ENCODE measurements at places on chromosomes 16 and 17. TPM values are rescaled to one million over a fixed set of nuclear protein-coding genes. Genes with fewer than 3 reads are reported as not detected.

DNA sequence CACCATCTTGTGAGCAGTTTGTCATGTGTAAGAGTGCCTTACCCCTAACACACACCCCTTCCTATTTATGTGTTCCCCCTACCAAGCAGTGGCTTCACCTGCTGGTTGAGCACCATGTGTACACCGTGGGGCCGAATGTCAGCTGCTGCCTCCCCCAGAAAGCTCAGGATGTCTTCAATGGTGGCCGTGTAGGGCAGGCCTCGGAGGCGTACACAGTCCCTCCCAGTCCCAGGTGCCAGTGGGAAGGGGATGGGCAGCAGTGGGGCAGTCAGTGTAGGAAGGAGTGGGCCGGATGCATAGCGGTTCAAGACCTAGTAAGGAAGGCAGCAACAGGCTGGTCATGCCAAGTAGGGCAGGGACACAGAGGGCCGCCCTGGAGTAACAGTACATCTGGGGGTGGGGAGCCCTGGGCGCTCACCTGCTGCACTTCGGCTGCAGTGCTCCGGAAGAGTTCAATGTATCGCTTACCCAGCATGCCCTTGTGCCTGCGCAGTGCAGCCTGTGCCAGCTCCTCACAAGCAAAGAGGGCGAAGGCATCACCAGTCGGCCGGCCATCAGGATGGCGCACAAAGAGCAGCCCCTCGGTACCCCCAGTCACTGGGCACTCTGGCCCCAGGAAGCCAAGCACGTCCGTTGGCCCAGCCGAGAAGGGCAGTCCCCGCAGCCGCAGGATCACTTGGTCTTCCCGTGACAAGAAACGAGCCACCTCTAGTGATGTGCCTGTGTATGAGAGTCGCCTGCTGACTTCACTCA lies 4.4 kb downstream of the ESRP2 start:
- no peak for DNase-seq

- DNase-seq = no peak
Observed at GRCh38 chr17:76085731-76086366, 6.9 kb downstream of the ZACN start.

DNA sequence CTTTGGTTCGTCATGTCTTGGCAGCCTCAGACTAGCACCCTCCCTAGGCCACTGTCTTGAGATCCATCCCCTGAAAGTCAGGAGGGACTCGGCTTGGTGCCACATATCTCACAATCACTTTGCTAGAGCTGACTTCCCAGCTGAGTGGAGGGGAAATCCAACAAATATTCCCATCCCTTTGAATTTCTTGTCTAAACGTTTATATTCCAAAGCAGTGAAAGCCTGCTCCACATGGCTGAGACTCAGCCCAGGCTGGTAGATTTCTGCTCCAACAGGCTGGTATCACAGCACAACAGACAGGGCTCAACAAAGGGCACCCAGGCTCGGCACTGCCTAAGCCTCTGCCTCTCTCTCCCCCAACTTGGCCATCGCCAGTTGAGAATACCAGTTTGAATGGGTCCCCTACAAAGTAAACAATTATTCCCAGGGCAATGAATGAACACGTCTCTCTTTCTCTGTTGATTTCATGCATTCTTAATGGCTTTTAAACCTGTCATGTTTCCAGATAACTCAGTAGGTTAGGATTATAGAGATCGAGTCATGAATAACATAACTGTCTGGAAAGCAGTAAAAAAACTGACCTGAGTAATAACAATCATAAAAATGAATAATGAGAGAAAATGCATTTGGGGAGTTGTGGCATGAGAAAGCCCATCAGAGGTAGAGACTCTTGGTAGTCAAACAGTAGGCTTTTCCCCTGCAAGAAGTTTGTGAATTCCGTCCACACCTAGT lies 1.0 kb downstream of the KRT13 start:
- DNase-seq = no peak

DNA sequence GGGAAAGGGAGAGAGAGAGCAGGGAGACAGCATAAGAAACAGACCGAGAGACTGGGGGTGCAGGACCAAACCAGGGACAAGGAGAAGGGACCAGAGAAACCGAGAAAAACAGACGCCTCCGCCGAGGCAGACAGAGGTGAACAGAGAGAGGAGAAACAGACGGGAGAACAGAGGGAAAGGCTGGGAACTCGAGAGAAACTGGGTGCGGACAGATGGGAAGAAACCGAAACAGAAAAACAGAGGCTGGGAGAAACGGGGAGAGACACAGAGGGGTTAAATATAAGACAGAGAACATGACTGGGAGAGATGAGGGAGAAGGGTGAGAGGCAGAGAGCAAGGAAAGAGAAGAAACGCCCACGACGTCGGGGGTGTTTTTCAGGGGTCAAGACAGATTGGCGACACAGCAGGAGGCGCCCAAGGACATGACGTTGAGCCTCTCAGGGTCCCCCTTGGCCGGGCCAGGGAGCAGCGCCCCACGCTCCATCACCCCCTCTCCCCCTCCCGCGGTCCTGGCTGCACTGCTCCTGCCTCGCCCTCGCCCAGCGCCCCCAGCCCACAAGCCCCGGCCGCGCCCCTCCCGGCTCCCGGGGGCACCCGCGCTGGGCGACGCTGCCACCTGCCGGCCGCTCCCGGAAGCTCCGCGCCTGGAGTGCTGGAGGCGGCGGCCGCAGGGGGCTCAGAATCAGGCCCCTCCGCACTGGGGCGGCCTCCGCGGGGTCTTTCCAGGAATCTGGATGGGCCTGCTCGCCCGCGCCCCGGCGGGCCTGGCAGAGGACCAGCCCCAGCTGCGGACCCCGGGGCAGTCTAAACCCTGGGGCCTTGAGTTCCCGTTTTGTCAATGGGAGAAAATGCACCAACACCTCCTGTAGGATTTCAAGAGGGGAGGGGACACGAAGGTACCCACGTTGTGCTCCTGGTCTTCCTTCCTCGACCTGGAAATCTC lies 1.3 kb upstream of the TMEM92 start:
- DNase-seq = no peak

DNA sequence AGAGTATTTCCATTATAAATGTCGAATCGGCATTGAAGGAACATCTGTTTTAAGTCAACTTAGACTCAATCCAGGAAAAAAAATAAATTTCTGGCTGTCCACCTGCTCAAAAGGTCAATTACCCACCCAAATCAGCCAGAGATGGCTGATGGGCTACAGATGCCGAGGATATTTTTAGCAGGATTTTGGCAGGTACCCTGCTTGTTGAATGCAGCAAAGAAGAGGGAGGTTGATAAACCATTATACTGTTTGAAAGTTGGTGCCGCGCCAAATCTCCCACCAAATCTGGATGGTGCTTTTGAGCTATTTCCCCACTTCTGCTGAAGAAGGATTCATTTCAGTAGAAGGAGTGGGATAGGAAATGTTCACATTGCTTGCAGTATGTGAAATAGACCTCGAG lies 537.7 kb downstream of the MAF start:
- DNase-seq = no peak

- no peak for DNase-seq
Observed at GRCh38 chr16:58970775-58971174, 236.7 kb upstream of the GOT2 start.

GRCh38 chr16:84673561-84673960 lies 25.2 kb downstream of the KLHL36 start:
- no peak for DNase-seq

- no peak for DNase-seq
Observed at GRCh38 chr16:64481497-64481896, 640.4 kb downstream of the CDH11 start.

DNA sequence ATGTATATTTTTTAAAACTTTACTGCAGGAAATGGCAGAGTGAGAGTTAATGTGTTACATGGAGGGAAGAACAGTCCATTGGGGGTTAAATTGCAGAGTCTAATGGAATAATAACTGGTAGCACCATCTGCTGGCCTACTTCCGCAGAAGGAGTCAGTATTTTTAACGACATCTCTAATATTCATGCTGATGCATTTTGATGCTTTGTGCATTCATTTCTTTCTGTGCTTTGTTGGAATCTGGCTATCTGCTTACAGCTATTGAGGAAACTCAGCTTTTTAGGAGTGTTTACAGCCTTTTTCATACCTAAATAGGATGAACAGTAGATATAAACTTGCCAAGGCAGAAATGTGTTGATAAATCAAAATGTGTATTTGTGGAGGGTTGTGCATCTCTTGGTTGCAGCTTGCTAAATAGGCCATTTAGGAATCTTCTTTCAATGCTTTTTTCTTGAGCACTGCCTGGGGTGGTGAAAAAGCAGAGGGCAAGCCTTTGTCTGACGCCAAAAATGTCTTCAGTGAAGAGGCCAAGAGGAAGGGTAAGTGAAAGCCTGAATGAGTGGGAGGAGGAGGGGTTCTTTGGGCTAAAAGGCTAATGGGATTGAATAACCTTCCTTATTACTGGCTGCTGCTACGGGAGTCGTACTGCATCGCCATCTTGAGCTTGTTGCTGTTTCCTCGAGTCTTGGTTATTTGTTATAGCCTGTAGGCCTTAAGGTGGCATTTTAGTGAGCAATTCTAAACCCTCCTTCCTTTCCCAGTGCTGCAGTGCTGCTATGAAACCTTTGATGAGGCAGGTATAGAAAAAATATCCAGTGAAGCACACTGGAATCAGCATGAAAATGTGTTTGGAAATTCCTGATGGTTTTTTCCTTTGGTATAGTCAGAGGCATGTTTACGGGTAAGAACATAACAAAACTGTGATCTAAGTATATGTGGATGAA lies 153.3 kb downstream of the CHD9 start:
- DNase-seq = peak; percentile 52

- peak; percentile 66 for DNase-seq
Observed at GRCh38 chr17:44599298-44600175, 42.3 kb downstream of the FZD2 start.

- DNase-seq = no peak
Observed at GRCh38 chr17:13631529-13631928, 29.8 kb upstream of the HS3ST3A1 start.

- no peak for DNase-seq
Observed at GRCh38 chr16:74035816-74036215, 260.8 kb upstream of the PSMD7 start.

DNA sequence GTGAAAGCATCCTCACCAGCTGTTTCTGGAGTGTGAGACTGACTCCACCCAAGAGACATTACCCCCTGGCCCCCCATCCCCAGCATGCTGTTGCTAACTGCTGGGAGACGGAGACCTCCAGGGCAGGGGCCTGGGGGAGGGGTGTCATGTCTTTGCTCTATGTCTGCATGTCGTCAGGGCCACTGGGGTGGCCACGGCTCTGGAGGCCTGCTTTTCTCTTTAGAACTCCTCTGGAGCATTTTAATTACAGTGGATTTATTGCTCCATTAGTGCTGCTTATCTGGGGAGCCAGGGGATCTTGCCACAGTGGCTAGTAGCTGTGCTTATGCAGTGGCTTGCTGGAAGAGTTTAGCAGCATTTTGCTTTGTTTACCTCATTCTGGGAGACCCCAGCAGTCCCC lies 32.3 kb downstream of the CLEC16A start:
- DNase-seq = no peak

DNA sequence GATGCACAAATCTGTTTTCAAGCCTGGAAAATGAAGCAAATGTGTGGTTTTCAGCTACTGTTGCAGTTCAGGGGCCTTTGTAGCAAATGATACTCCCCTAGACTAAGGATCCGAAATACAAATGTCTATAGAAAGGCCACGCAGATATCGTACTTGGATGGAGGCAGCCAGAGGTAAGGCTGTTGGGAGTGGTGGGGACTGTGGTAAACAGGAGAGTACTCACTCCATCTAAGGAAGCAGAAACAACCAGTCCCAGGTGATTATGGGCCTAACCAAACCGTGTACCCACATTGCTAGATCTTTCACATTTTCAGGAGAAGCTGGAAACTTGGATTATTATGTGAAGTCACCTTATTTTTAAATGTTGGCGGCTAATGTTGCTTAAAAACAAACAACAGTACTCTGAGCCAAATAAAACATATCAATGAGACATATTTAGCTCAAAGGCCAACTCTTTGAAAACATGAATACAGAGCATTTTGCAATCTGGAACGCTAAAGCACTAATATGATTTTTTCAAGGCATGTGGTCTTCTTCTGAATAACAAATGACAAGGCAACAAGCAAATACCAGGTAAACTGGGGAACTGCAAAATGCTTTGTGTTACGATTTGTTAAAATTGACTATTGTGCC lies 110.1 kb downstream of the YPEL2 start:
- no peak for DNase-seq

GRCh38 chr17:69239611-69240600 lies 11.3 kb upstream of the ABCA10 start:
- no peak for DNase-seq

GRCh38 chr16:75038036-75038858 lies 39.4 kb downstream of the ZNRF1 start:
- DNase-seq = no peak

DNA sequence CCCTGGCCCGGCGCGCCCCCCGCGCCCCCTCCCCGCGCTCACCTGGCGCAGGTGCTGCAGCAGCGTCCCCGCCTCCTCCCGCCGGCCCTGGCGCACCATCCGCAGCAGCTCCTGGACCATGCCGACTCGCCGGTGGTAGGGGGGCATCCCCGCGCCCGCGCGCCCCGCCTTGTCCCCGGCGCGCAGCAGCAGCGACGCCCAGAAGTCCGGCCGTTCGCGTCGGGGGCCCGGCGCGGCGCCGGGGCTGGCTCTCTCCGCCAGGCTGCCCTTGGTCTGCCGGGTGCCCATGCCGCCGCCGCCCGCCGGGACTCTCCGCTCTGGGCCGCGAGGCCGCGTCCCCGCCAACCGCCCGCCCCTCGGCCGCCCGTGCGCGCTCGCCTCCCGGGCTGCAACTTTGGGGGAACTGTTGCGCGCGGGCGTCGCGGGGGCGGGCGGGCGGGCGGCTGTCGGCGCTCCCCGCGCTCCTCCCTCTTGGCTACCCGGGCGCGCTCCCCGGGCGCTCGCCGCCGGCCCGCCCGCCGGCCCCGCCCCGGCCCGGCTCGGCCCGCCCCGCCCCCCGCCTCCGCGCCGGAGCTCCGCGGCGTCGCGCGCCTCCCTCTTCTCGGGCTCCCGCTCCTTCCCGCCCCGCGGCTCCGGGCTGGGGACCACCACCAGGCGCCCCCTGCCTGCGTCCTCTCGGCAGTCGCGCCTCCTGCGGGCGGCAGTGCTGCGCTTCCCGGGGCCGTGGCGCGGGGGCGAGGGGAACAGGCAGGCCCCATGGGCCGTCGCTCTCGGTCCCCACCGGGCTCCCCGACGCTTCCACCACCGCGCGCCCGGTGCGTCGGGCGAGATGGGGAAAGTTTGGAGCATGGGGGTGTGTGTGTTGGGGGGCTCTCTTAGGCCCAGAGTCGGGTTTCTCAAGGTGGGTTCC lies at the start of gene LRRC75A:
TSS of gene LRRC75A (minus strand) at position 491 of the 910 bp plus-strand sequence. CDS start at position 288, 203 bp downstream.
- DNase-seq = no peak

GRCh38 chr17:78953356-78954350 lies 26.1 kb downstream of the LGALS3BP start:
- no peak for DNase-seq

- DNase-seq = no peak
Observed at GRCh38 chr16:89613231-89613953, at the start of gene DPEP1. Gene DPEP1, plus strand, starts transcription at chr16:89613642. Its CDS starts 16,769 bp downstream, at chr16:89630411.

GRCh38 chr17:80717720-80718083 lies 173.1 kb downstream of the RPTOR start:
- DNase-seq = no peak

GRCh38 chr16:17261197-17261858 lies 209.4 kb downstream of the XYLT1 start:
- no peak for DNase-seq

CFAP119 gene
- 3.7 TPM for total RNA-seq

MLYCD gene
- total RNA-seq = 24.3 TPM

TMEM92 gene
- total RNA-seq = not detected

CD300H gene
- total RNA-seq = not detected

TP53TG3B gene
- total RNA-seq = not detected

TOM1L1 gene
- total RNA-seq = 18.4 TPM

MC1R gene
- 5.7 TPM for total RNA-seq

TK1 gene
- total RNA-seq = 2.2 TPM

SKA2 gene
- 23.7 TPM for total RNA-seq

PRPSAP2 gene
- 35.0 TPM for total RNA-seq

KCNH6 gene
- total RNA-seq = not detected

TBC1D3E gene
- not detected for total RNA-seq

NPIPA8 gene
- total RNA-seq = 26.4 TPM

NOD2 gene
- total RNA-seq = 10.2 TPM

CCL17 gene
- total RNA-seq = not detected

PRSS22 gene
- not detected for total RNA-seq
